ENCODE measurements at places on chromosomes 11 and 22.

- no peak for DNase-seq
Measured at GRCh38 chr11:81756864-81757595, 976.6 kb downstream of the FAM181B start.

GRCh38 chr11:1773994-1774550 is 10.3 kb upstream of the CTSD start:
- DNase-seq = no peak

DNA sequence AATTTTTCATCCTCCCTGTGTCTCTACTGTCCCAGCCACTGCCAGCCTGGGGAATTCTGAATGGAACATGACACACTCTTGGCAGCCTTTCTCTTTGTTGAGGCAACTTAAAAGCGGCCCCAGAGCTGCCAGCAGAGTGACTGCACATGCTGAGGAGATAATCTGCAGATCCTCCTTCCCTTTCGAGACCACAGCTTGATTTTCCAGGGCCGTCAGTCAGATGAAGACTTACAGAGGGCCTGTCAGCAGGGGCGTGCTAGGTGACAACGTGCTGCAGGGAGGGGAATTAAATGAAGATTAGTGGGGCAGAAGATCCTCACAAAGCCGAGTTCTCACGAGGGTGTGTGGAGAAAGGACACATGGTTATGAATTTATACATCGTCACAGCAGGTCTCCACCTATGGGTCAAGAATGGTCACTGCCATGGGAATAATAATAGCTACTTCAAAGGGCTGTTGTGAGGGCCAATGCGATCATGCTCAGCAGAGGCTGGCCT is 193.5 kb upstream of the PITPNB start:
- DNase-seq = no peak

DNA sequence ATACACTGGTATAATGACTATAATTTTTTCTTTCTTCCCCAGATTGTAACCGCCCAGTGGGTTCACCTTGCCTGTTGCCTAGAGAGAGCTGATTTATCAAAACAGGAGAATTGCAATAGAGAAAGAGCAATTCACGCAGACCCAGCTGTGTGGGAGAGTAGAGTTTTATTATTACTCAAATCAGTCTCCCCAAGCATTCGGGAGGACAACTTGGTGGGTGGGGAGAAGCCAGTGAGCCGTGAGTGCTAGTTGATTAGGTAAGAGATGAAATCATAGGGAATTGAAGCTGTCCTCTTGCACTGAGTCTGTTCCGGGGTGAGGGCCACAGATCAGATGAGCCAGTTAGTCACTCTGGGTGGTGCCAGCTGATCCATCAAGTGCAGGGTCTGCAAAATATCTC is 73.2 kb downstream of the SLC35F2 start:
- no peak for DNase-seq

DNA sequence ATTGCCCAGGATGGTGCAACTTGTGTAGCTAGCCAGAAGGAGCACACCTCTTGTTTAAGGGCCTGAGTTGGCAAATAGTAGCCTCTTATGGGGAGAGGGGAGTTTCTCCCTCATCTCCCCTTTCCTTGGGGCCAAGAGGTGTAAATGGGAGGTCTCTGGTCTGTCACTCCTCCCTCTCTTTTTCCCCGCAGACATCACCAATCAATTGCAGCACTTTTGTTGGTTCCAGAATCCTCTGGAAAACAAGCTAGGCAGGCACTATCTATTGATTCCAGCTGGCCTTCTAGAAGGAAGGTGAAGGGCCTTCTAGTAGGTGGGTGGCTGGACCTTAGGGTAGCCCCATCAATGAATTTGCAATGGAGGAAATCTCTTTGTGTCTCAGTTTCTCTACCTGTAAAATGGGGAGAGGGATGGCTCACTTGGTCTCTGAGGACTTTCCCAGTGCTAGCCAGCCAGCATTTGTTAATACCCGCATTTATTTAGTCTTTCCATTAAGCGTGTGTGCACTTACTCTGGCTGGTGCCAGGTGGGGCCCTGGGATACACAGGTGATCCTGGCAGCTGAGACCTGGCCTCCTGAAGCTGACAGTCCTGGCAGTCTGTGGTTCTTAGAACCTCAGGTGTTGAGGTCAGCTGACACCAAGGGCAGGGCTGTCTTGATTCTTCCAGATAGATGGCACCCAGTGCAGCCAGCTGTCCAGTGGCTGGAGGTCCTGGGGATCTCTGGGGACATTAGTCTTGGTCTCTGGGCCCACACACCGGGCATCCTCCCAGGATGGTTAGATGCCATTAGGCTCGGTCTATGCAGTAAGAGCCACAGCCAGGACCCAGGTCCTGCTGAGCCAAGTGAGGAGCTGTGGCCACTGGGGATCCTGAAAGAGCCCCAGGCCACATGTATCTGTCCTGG is 51.7 kb downstream of the TSPAN18 start:
- no peak for DNase-seq

- DNase-seq = no peak
Measured at GRCh38 chr11:93514712-93515111, 28.5 kb downstream of the SMCO4 start.

GRCh38 chr11:102234779-102235439 is 82.4 kb upstream of the BIRC3 start:
- no peak for DNase-seq

DNA sequence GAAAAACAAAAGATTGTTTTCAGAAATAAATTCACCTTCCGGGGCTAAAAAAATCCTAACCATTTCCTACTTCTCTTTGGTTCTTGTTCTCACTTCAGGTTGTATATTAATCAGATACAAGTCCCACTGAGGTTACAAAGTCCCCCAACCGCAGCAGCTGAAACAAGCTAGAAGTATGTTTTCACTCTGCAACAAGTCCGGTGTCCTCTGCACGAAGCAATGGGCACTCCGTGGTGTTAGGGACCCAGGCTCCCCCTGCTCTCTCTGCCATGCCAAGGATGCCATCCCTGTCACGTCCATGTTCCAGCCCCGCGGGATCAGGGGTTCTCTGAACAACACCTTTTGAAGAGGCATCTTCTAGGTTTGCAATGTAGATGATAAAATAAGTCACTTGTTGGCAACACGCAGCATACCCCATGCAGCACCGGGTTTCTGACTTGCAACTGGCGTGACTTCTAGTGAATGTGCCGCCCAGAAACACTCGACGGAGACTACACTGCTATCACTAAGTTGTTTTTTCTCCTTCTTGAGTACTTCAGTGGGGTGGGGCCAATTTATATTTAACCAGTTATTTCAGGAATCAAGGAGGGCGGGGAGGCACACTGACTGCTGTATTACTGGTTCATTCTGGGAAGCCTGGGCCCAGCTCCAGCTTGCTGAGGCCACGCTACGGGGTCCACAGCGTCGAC is 25.4 kb upstream of the GSTP1 start:
- no peak for DNase-seq

- DNase-seq = no peak
Measured at GRCh38 chr11:91857179-91857578, 367.4 kb upstream of the FAT3 start.

DNA sequence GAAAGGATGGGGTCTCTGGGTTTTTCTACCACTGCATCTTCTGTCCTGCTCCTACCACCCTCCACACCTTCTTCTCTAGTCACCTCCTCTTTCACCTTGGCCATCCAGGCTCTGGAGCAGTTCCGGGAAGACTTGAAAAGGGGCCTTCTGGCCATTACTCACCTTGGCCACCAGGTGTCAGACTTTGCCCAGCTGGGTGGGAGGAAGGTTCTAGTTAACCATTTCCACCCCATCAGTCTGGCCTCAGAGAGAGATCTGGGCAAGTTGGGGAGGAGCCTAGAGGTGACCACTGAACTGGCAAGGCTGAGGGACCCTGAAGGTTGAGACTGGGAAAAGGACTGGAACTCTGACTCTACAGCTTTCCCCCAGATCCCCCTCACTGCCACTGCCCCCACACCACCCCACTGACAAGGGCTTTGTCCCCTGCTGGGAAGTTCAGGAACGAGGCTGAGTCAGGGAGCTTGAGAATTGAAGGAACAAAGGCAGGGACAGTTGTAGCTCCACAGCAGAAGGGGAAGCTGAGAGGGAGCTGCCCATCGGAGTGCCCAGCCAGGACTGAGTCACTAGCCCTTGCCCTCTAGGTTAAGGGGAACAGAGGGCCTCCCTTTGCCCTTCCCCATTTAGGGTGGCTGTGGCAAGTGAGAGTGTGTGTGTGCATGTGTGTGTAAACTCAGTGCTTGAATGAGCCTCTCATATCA is 3.7 kb upstream of the POLD4 start:
- no peak for DNase-seq

GRCh38 chr11:15062599-15062998 is 10.8 kb upstream of the CALCB start:
- no peak for DNase-seq

GRCh38 chr11:84250834-84251613 is 964.9 kb upstream of the CCDC90B start:
- no peak for DNase-seq

DNA sequence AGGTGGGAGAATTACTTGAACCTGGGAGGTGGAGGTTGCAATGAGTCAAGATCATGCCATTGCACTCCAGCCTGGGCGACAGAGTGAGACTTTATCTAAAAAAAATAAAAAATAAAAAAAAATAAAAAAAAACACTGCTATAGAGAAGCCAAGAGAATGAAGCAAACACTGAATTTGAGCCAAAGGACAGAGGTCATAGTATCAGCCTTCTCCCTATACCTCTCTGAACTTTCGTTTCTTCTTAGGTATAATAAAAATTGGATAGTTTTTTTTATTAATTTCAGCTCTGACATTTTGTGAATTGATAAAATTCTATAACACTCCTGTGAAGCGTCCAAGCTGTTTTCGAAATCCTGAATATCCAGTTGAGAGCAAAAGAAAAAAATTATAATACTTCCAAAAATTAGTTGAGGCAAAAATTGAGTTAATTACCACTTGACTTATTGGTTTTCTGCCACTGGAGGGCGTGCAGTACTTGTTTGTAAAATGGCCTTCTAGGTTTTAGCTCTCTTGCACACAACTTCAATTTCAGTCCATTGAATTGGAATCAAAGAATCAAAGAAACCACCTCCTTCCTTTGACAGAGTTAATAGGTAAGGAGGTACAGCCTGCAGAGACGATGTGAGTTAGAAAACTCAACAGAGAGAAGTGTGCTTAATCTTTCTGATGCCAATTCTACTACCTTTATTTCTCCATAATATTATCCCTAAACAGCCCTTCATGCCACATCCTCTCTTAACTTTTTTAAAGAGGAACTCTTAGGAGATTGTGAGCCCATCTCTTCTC is 143.2 kb downstream of the BBOX1 start:
- DNase-seq = no peak

DNA sequence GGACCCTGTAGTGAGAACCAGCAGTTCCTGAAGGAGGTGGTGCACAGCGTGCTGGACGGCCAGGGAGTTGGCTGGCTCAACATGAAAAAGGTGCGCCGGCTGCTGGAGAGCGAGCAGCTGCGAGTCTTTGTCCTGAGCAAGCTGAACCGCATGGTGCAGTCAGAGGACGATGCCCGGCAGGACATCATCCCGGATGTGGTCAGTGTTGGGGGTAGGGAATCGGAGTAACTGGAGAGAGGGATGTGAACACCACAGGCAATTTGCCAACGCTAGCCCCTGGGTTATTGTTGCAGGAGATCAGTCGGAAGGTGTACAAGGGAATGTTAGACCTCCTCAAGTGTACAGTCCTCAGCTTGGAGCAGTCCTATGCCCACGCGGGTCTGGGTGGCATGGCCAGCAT is 19.9 kb downstream of the MADD start:
- DNase-seq = no peak

GRCh38 chr22:42808521-42808920 is 48.6 kb downstream of the ARFGAP3 start:
- DNase-seq = no peak

GRCh38 chr22:16866167-16866566 is 41.0 kb upstream of the XKR3 start:
- DNase-seq = no peak

GRCh38 chr11:1549338-1550330 is 22.4 kb downstream of the DUSP8 start:
- no peak for DNase-seq

- no peak for DNase-seq
Measured at GRCh38 chr11:12226093-12226492, 115.7 kb downstream of the MICAL2 start.

GRCh38 chr11:130379276-130379675 is 49.1 kb downstream of the ADAMTS8 start:
- DNase-seq = no peak

DNA sequence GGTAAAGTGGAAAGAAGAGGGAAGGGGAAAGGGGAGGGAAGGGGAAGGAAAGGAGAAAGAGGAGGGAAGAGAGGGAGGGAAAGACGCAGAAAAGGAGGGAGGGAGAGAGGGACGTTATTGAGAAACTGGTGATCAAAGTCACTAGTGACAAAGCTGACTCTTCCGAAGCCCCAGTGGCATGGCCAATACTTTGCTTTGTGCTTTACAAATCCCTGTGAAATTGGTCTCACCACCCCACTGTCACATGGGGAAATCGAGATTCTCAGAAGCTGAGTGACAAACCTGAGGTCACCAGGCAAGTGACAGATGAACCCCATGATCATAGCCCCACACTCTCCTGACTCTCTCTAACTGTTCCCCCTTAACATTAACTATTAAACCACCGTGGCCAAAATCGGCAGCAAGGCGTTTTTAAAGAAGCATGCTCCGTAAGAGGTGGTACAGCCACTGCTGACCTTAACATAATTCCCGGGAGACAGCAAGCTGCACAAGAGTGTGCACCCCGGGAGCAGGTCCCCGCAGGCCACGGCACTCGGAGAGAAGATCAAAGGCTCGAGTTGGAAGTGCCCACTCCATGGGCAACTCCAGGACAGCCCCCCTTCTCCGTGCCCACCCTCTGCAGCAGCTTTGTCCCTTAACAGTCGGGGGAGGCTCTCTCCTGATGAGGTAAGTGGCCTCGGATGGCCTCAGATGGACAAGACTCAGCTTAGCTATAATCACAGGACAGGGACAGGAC is 34.8 kb downstream of the CELSR1 start:
- DNase-seq = no peak

GRCh38 chr22:45240104-45240809 is 437 bp downstream of the KIAA0930 start:
- no peak for DNase-seq

DNA sequence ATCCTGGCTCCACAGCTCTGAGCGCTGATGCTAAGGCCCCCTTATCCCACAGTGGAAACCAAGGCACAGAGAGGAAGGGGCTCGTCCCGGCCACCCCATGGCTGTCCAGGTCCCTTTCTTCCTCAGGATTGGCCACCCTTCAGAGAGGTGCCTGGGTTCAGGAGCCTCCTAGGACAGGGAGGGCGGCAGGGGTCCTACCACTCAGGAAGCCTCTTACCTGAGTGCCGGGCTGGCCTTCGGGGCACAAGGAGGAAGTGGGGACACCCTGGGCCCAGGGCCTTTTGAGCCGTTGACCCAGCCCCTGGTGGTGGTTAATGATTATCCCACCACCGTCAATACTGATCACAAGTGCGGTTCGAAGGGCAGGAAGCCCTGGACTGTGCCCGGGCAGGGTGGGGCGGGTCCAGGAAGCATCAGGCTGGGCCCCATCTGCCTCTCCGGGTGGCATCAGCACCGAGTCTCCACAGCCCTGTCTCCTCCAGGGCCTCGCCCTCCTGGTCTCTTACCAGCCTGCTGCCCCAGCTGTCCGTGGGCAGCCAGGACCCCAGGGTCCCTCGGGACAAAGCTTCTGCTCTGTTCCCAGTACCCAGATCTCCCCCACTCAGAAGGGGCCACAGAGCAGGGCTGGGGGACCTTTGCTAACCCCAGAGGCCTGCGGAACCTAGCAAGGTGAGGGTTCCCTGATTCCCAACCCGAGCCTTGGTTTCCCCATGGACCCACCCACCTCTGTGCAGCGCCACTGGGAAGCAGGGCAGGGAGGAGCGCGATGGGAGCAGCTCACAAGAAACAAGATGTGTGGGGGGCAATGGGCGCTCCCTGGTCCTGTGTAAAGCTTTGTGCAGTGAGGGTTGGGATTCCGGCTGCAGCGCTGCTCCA is 15.0 kb upstream of the EHD1 start:
- no peak for DNase-seq
